Stomach (tissue), 19 donors: ENCODE measurements at places on chromosomes 2 and 18. TPM values are rescaled to one million over a fixed set of nuclear protein-coding genes. Genes with fewer than 3 reads are reported as not detected.
A peak's percentile ranks its signal among the peaks of the same experiment; 100 is the strongest.

DNA sequence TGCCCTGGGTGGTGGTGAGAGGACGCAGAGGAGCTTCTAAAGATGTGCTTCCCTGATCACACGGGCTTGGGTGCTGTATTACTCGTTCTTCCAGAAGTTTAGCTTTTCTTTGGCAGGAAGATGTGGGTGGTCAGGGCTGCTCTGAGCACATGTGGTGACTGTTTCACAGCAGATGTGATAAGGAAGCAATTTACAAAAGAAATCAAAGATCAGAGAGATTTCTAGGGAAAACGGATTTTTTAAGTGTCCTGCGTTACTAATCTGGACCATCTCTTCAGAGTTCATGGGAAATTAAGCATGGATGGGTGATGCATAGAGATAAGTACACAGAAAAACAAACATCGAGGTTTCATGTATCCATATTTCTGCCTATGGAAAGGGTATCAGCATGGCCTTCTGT is 99.4 kb downstream of the WDSUB1 start:
- no peak for DNase-seq

DLX2 gene
- total RNA-seq, result not detected

DNA sequence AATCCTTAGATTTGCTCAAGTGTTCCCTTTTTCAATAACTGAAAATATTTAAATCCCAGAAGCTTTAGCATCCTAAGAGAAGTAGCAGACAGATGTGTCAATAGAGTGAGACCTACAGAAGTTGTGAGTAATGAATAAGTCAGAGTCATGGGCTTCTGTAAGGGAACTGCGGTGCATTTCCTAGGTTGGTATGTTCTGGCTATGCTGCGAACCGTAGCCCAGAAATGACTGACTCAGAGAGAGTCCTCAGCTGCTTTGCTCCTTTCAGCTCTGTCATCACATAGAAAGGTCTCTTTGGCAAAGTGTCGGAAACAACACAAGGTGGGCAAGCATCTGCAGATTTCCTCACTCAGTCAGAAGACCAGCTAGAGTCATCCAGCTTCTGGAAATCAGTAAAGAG is 297.1 kb downstream of the ARHGAP15 start:
- no peak for DNase-seq

DNA sequence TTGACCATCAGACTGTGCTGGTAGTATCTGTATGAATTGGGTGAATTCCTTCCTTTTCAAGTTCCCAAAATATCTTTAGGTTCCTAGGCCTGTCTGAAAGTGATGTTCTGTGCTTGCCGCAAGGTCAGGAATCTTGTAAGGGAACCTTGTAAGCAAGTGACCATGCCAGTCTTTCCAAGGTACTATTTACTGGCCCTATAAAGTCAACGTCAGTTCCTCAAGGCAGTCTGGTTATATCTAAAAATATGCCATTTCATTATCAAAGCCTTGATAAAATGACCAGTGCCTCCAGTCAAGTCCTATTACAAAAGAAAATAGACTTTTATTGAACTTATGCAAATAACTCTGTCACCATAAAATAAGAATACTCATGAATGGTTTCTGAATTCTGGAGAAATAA is 88.4 kb upstream of the TPO start:
- DNase-seq, result no peak

GRCh38 chr2:217858519-217859491 is 144.0 kb downstream of the TNS1 start:
- peak; percentile 55 for DNase-seq

- DNase-seq, result no peak
These were observed 36.2 kb downstream of the ASB1 start for GRCh38 chr2:238462782-238463396.

GRCh38 chr2:215724146-215724545 is 288.3 kb upstream of the FN1 start:
- no peak for DNase-seq

- no peak for DNase-seq
These were observed 71.6 kb upstream of the GAREM1 start for GRCh38 chr18:32542221-32542798.

DNA sequence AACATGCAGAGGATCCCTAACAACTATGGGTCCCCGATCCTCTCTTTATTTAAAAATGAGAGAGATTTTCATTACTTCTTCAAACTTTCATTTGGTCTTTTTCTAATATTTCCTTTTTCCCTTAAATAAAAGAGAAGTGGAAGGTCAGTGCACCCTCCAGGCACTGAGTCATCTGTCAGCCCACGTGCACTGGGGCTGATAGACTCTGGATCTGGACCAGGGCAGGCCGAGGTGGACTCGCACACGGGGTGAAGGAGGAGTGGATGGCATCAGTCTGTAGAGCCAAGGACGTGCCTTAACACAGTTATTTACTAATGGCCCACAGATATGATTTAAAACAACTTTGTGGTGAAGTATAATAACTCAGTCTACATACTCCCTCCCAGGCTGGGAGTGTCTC is 214.4 kb upstream of the TMEM200C start:
- no peak for DNase-seq

PNO1 gene
- 65.8 TPM for total RNA-seq

DNA sequence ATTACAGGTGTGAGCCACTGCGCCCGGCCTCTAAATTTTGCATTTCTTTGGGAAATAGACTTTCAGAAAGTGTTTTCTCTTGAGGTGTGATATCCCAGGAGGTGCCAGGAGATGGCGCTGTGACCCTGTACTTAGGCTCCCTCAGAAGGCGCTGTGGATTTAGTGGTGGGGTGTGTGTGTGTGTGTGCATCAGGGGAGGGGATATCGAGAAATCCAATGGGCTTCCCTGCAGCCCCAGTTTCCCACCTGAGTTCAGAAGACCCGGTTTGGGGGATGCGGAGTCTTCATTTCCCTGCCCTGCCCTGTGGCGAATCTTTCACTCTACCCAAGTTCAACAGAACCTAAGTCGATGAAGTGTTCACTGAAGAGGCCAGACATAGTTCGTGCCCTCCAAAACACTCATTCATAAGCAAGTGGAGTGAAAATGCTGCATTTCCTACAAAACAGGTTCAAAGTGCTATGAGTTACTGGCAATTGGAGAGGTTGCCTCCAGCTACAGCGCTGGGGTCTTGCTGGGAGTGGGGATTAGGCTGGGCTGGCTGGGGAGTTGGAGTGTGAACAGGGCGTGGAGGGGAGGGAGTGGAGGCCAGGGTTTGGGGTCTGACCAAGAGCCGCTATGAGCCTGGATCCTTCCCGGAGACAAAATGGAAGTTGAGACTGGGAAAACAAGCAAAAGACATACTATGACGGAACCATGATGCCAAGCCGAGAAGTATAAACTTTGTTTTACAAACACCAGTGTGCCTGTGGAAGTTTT is 6.5 kb upstream of the WNT6 start:
- peak; percentile 81 for DNase-seq
